Left ventricle myocardium inferior (tissue), 1 donor: ENCODE measurements at places on chromosomes 12 and 14. TPM values are rescaled to one million over a fixed set of nuclear protein-coding genes. Genes with fewer than 3 reads are reported as not detected.

The C1S gene
- total RNA-seq: 108 TPM

The FSCB gene
- total RNA-seq: not detected

The FBLN5 gene
- total RNA-seq: 62.5 TPM

The STXBP6 gene
- total RNA-seq: 21.7 TPM

The ZDHHC22 gene
- not detected for total RNA-seq

The KCNH3 gene
- total RNA-seq: 0.41 TPM

The TSHR gene
- total RNA-seq: not detected

The LRRIQ1 gene
- 0.22 TPM for total RNA-seq

The LBHD2 gene
- not detected for total RNA-seq

DNA sequence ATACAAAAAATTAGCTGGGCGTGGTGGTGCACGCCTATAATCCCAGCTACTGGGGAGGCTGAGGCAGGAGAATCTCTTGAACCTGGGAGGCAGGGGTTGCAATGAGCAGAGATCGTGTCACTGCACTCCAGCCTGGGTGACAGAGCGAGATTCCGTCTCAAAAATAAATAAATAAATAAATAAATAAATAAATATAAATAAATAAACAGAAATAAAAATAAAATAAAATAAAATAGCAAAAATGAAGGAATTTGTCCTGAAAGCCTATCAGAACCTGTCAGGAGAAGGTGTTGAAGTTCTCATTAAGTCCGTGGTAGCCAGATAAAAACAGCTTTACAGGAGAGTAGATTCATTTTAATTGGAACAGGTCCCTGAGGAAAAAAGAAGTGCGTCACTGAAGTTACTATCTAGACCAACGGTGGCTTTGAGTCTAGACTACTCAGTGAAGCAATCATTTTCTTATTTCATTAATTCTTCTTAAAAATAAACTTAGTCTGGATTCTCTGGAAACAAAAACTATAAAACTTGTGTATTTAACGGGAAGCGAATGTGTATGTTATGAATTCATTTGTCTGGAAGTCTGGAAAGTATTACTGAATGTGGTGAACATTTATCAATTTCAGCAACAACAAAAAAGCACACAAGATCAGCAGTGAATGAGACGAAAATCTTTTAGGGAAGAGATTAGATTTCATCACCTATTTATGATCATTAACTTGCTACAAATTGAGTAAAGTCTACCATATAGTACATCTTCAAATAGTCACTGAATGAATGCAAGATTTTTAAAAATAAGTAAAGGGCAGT is 248.5 kb upstream of the PDE3A start:
- DNase-seq: no peak

- peak; percentile 79 for DNase-seq
Measured at GRCh38 chr12:106139422-106140171, 843 bp upstream of the NUAK1 start.

DNA sequence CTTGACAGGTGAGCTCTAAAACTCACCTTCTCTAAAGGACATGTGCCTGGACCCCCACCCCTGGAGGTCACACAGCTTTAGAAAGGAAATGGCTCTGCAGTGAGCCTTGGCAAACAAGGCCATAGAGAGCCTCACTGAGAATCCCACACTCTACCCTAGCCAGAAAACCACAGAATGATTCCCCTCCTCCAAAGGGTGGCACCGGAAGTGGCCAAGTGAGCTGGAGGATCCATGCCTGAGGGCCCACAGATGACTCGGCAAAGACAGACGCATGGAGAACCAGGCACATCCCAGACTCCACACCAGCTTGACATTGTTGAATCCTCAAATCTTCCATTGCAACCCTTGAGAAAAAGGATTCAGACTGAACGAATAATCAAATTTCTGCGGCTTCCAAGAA is 54.2 kb upstream of the PTHLH start:
- DNase-seq: no peak

DNA sequence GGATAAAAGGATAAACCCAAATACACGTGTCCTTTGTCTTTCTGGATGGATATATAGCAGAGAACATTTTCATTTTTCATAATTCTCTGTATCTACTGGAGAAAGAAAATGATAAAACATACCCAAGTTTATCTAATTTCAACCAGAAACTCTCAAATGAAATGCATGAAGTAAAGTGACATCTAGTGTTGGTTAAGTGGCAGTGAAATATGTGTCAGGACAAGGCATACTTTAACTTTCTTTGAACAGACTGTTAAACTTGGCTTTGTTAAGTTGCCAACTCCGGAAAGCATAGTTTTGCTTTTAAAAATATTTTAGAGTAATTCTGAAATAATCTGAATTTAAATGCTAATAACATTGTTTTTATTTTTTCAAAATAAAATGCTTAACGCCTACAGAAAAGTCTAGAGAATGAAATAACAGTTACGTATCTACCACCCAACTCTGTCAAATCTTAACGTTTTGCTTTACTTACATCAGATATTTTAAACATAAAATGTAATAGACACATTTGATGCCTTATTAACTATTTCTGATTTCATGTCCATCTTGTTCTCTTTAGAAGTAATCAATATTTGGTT is 25.2 kb upstream of the NTN4 start:
- DNase-seq: no peak

GRCh38 chr14:92511453-92512238 is 1.9 kb upstream of the RIN3 start:
- no peak for DNase-seq

GRCh38 chr14:98960617-98961013 is 311.4 kb downstream of the BCL11B start:
- no peak for DNase-seq

GRCh38 chr14:44803239-44803905 is 158.4 kb downstream of the KLHL28 start:
- DNase-seq: no peak

GRCh38 chr14:99729991-99730875 is 46.1 kb downstream of the CYP46A1 start:
- peak; percentile 72 for DNase-seq

DNA sequence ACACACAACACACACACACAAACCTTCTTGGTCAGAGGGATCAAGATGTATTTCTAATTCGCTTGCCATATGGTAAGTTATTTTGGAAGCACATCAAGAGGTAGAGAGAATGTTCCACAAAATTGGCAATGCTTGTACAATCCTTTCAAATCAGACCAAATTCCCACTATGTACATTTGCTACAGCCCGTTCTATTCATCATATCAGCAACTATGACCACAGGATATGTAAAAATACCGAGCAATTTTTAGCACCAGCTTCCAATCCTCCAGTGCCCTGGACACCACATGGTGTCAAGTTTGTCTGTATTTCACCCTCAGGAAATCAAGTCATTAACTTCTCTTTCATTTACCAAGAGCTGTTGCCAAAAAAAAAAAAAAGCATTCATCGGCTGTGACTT is 21.2 kb downstream of the TBX5 start:
- no peak for DNase-seq

DNA sequence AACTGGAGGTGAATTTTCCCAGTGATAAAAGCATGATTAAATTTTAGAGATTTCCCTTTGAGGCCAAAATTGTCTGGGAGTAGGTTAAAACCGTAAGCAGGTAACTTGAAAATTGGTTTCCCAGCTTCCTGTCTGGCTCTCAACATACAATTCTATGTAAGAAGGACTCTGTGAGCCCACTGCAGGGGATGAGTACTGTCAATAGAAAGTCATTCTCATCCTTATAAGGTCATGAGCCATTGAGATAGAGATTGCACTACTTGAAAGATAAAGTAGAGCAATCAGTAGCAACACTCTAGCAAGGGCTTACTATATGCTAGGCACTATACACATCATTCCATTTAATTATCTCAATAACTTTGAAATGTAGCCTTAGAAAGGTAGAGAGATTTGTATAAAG is 225.6 kb upstream of the HMGA2 start:
- no peak for DNase-seq

GRCh38 chr12:93758801-93759373 is 81.7 kb downstream of the CRADD start:
- DNase-seq: no peak

GRCh38 chr12:30969606-30970395 is 43.3 kb downstream of the TSPAN11 start:
- no peak for DNase-seq

DNA sequence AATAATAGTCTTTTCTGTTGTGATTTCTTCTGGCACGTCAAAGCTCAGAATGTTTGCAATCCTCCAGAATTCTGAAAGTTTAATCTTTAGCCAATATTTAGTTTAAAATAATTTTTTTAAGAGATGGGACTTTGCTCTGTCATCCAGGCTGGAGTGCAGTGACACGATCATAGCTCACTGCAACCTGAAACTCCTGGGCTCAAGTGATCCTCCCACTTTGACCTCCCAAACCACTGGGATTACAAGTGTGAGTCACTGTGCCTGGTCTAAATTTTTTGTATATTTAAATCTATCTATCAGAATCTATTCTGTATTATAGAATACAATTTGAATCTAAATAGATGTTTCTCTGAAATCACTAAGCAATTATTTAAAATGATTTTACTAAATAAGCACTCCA is 572.7 kb downstream of the VRK1 start:
- DNase-seq: no peak

GRCh38 chr14:92523752-92524151 is 10.2 kb downstream of the RIN3 start:
- DNase-seq: no peak

GRCh38 chr12:110205931-110206330 is 75.1 kb upstream of the ATP2A2 start:
- DNase-seq: no peak

DNA sequence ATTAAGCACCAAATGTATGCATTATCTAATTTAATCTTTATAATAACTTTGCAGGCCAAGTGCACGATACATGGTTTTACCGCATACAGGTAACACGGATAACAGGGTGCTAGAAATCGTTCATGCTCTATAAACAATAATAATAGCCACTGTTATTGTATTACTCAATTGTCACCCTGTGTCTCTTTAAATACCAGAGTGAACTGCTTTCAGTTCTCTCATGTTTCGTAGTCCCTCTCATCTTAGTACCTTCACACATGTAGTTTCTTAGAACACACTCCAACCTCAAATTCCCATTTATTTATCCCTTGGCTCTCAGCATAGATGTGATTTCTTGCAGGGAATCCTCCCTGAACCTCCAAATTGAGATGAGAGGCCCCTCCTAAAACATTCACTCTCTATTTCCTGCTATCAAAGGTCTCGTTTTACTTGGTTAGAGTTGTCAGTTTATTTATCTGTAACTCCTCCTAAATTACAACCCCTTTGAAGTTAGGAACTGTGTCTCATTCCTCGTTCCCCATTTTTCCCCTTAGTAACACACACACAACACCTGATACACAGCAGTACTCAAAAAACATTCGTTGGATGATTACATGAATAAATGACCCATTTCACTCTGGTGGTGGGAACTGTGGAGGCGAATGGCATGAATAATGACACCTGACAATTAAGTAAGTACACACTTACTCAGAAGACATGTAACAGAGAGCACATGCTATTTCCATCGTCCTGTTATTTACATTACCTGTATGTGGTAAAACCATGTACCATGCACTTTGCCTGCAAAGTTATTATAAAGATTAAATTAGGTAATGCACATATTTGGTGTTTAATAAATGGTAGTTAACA is 134.6 kb downstream of the BTG1 start:
- DNase-seq: no peak

DNA sequence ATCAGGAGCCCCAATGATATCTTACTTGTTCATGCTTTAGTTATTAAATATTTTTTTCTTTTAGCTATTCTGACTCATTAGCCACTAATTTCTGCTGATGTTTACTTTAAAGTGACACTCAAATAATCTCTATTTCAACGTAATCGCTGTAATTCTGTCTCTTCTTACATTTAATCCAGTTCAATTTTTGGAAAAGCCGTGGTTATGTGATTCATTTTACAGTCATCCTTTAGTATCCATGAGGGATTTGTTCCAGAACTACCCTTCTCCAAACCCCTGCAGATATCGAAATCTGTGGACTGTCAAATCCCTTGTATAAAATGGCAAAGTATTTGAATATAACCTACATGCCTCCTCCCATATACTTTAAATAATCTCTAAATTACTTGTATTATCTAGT is 1103.4 kb downstream of the LRFN5 start:
- DNase-seq: no peak

DNA sequence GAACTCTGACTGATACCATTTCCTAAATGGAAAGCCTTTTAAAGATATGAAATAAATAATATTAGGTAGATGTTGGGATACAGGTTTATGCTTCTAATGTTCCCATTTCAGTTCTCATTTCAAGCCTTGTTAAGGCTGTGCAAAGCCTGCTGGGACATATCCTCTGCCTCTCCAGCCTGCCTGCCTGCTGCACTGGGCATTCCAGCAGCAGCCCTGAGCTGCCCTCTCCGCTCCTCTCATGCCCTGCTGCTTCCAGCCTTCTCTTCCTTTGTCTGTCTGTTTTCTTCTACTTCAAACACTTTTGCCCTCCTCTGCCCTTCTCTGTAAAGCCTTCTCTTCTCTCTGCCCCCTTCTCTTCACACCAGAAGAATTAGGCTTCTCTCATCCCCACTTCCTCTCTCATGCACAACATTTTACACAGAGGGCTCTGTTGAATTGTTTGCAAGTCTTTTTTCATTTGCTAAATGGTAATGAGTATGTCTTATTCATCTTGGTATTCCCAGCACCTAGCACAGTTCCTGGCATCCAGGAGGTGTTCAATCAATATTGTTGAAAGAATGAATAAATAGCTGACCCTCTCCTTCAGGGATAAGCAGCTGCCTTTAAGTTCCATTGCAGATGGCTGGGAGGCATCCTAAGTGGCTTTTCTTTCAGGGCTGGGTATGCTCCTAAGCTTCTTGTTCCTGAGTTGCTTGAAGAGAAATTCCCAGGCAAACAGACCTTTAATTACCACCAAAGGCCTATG is 292.3 kb downstream of the TMEM117 start:
- DNase-seq: no peak
